ENCODE measurements at places on chromosomes 5 and 9.

DNA sequence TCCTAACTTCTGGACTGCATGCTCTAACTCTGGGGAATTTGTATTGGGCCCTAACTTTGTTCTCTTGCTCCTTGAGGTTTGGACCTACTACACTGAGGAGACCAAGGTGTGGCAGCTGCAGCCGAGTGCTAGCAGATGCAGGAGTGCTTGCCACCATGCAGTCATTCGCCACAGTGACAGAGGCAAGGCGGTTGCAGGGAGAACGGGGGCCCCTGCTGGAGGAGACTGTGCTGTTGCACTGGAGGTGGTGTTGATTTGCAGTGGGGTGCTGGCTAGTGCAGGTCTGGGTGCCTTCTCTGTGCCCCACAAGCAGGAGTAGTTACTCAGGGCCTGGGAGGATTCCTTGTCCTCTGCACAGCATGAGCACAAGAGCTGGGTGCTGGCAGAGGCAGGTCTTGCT is 22.4 kb upstream of the DIRAS2 start:
- DNase-seq: no peak

- no peak for DNase-seq
These were observed 1.3 kb downstream of the ANXA1 start for GRCh38 chr9:73152953-73153352.

DNA sequence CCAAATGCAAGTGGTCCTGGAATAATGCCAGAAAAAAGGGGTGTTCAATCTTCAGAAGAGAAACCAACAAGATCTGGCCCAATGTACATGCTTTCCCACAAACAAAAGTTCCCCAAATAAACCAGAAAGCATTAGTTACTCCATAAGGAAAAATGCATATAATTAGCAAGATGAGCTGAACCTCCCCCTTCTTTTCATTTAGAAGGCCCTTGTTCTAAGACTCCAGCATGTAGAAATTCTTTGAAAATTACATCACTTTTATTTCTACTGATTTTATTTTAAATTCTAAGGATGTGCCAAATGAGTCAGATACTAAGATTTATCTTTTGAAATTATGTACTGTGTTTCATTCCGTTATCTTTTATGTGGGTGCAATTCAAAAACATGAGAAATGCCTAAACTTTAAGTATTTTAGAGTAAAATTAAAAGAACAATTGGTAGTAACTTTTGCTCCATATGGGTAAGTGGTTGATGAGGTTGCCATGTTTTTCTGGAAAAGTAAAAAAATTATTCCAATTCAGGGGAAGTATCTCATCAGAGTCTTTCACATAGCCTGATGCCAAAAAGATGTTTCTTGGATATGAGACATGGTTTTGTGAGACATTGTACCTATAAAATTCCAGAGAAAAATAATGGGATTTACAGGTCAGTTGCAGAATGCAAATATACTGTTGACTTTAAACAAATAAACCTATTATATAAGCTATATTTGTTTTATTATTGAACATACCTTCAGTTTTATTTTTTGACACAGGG is 106.5 kb upstream of the CCDC112 start:
- no peak for DNase-seq

DNA sequence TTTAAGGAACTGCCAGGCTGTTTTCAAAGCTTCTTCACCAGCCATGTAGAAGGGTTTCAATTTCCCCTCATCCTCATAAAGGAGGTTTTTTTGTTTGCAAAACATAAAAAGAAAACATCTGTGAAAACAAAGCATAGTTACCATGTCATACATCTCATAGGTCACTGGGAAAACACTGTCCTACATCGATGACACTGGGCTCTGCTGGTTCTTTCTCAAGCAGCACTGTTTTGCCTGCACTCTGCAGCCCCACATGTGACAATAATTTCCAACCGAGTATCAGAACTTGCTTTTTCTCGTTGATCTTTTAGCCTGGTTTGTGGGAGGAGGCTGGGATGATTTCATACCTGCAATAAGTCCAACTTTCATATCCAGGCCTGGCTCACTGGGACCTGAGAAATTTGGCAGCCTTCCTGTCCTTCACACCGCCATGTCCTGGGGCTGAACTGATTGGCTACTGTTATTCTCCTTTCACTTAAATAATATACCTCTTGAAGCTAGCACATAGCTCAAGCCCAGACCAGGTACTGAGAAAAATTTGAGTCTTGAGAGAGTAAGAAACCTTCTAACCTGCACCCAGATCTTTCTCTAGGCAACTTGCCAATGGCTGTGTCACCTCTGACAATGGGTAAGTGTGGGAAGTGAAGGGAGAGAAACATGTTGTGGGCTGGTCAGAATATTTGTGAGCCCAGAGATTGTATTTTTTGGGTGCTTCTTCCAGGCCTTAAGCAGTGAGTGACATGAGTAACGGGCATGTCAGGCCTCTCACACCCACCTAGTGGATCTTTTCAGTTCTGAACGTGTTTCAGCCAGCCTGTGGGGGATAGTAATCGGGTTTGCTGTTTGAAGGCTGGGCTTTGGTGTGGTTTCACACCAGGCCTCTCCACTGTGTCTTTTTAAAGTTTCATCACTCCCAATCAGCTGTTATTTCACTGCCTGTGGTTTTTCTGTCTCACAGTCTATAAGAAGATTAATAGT is 502.8 kb downstream of the NTRK2 start:
- DNase-seq: no peak

- DNase-seq: no peak
These were observed 461.9 kb upstream of the NUDT12 start for GRCh38 chr5:104024538-104024937.

- no peak for DNase-seq
These were observed 29.8 kb upstream of the GZMA start for GRCh38 chr5:55072666-55073065.

- no peak for DNase-seq
These were observed 56.8 kb downstream of the FAT2 start for GRCh38 chr5:151534350-151534749.

DNA sequence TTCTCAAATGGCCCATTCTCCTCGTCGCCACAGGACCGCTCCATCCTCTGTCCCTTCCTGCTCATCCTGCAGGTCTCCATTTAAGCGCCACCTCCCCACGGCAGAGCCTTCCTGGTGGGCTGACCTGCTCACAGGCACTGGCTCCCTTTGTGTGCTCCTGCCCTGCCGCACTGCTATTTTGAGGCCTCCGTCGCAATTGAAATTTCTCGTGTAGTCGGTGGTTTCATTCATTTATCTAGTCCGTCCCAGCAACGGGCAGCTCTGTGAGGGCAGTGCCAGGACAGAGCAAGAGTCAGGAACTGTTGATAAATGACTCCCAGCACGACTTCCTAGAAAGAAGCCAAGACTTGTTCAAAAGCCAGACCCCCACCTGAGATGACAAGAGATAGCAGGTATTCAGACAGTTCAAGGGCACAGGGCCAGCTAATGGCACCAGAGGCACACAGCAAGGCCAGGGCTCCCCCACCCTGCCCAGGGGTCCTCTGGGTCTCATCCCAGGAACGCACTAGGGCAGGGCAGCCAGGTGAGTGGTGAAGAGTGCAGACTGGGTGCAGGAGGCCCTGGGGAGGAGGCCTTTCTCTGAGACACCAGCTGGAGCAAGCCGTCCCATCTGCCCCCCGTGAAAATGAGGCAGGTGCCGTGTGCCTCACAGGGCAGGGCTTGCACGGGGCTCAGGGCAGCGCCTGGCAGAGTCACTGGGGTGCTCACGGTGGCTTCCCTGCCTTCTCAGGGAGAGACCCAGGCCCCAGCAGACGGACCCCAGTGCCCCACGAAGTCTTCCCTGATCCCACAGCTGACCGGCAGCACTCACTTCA is 36.9 kb downstream of the FAM78A start:
- no peak for DNase-seq

DNA sequence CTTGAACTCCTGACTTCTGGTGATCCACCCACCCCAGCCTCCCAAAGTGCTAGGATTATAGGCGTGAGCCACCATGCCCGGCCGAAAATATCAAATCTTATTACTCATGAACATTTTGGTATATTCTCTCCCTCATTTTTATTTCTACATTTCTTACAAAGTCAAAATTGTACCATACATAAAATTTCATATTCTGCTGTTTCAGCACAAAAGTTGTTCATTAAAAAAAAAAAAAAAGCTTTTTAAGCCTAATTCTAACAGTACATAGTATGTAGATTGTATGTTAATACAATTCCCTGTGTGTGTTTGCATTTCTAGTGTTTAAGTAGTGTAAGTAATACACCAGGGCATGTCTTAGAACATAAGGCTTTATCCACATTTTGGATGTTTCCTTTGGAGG is 14.9 kb downstream of the BNIP1 start:
- no peak for DNase-seq

DNA sequence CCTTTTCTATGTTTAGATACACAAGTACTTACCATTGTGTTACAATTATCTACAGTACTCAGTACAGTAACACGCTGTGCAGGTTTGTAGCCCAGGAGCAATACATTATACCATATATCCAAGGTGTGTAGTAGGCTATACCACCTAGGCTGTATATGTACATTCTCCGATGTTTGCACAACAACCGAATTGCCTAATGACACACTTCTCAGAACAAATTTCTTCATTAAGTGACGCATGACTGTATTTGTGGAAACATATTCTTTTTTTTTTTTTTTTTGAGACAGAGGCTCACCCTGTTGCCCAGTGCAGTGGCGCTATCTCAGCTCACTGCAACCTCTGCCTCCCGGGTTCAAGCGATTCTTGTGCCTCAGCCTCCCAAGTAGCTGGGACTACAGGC is 4.0 kb upstream of the RAD23B start:
- DNase-seq: no peak

GRCh38 chr5:141845371-141845851 is 32.8 kb downstream of the PCDH1 start:
- no peak for DNase-seq

GRCh38 chr9:38025166-38025565 is 43.9 kb downstream of the SHB start:
- DNase-seq: no peak

DNA sequence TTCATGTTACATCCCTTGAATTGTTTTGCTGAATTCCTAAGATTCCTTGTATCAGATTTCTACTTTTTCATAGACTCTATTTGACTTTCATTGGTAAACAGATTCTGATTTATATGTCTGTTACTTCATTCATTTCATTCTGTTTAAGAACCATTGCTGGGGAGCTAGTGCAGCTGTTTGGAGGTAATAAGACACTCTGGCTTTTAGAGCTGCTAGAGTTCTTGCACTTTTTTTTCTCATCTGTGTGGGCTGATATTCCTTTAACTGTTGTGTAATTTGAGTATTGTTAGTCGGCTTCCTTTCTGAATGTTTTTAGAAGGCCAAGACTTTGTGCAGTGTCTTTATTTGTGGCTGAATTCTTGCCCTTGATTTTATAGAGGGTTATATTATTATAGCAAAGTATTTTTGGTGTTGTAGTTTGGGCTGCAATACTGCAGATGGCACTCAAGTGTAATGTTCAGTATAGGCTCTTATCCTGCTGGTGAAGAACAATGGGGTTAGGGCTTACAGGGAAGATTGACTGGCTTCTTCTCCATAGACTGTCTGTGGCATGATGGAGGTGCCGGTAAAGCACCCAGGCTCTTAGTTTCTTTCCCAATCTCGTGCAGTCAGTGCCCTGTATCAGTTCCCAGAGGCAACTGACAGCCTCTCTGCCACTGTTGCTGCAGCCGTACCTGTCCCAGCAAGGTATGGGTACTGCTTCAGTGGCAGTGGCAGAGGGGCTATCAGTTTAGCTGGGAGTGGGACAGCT is 162.2 kb downstream of the OXCT1 start:
- no peak for DNase-seq

- DNase-seq: no peak
These were observed 48.8 kb downstream of the FANCC start for GRCh38 chr9:95268681-95269080.

- DNase-seq: no peak
These were observed 88.8 kb downstream of the TLE4 start for GRCh38 chr9:79660615-79661014.

DNA sequence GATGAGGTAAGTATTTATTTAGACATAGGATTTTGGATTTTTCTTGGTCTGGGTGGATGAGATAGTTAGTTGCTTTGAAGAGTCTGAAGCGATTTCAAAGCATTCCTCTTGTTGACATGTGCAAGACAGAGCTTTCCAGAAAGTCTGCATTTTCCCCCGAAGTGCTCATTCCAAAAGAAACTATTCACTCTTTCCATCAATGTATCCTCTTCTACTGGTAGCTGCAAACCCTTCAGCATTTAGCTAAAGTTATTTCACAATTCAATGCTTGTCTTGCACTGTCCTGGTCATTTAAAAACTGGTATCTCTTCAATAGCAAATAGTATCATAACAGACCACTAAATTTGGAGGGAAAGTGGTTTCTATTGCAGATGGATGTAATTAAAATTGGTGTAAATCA is 13.0 kb downstream of the NREP start:
- no peak for DNase-seq

GRCh38 chr9:122228191-122228567 is 578 bp downstream of the LHX6 start:
- DNase-seq: no peak

GRCh38 chr9:134225816-134226215 is 61.5 kb upstream of the RNU6ATAC start:
- no peak for DNase-seq

GRCh38 chr9:75531588-75531987 is 358.9 kb upstream of the PCSK5 start:
- DNase-seq: no peak

DNA sequence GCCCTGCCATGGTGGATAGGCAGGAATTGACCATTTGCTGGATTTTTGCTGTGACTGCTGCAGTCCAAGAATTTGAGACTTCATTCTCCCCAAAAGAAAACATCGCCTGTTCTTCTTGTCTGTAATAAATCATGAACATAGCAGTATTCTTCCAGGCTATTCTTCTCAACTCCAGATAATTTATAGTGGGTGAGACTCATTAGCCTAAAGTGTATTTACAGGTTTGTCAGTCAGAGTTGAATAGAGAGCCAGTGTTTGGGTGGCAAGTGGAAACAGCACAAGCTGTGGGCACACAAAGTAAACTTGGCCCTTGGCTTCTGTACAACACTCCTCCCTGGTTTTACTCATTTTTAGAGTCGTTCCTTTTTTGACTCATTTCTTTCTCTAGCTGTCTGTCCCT is 128.2 kb upstream of the VCAN start:
- no peak for DNase-seq

DNA sequence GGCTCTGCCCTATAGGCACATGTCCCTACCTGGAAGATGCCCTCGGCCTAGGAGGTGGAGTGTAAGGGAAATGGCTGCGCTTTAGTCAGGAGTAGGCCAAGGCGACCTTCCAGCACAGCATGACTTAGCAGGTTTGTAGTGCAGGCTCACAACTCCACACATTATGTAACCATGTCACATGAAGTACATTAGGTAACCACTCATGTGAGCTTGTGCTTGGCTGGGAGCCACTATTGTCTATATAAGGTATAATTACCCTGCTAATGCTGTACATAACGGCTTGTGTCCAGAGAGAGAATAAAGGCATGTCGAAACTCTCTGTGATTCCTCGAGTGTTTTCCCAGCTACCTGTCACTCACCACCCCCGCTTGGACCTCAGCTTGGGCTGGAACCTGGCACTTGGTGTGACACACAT is 74.9 kb downstream of the CAMK4 start:
- no peak for DNase-seq

All from naive thymus-derived CD8-positive, alpha-beta T cell (primary cell).